ENCODE measurements at places on chromosomes 3 and 15.

- DNase-seq: no peak
Measured at GRCh38 chr15:69590932-69591524, 138.4 kb downstream of the RPLP1 start.

- no peak for DNase-seq
Measured at GRCh38 chr15:58161436-58161930, 23.3 kb downstream of the AQP9 start.

DNA sequence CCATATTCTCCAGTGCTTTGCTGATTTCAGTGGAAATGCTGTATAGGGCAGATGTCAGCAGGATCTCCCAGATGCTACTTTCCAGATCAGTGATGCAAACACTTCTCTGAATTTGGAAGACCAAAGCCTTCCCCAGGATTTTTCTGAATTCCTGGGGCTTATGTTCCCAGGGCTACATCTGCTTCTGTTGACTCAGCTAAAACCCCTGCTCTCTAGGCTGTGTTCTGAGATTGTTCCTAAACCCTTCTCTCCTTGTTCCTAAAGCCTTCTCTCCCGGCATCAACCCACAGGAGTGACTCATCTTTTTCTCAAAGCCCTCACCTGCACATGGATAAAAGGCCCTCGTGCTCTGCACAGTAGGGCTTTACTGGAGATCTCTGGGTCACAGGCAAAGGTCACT is 35.5 kb downstream of the FAH start:
- DNase-seq: no peak

- no peak for DNase-seq
Measured at GRCh38 chr15:59570315-59570714, 41.3 kb upstream of the GCNT3 start.

DNA sequence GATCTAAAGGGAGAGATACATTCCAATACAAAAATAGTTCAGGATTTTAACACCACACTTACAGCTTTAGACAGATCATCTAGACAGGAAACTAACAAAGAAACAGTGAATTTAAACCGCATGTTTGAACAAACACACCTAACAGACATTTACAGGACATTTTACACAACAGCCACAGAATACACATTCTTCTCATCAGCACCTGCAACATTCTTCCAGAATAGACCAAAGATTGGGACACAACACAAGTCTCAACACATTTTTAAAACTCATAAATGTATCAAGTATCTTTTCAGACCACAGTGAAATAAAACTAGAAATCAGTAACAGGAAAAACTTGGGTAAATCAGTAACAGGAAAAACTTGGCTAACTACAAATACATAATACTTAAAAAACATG is 256.3 kb downstream of the MCTP2 start:
- no peak for DNase-seq

DNA sequence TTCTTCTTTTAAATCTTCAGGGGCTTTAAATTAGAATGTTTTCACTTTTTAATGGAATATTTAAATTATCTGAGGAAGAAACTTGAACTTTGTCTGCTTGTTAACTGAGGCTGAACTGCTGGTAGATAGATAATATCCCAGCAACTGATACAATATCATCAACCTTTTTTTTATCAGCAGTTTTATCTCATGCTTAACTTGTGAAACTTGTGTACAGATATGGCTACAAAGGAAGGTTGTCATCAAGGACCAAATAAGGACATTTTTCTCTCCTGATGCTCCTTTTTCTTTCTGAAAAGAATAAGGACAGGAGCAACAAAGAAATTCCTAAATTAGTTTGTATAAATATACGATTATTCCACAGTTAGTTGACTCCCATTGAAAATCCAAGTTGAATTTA is 66.4 kb upstream of the KBTBD8 start:
- DNase-seq: no peak

GRCh38 chr15:88890495-88890894 is 4.8 kb downstream of the HAPLN3 start:
- DNase-seq: no peak

DNA sequence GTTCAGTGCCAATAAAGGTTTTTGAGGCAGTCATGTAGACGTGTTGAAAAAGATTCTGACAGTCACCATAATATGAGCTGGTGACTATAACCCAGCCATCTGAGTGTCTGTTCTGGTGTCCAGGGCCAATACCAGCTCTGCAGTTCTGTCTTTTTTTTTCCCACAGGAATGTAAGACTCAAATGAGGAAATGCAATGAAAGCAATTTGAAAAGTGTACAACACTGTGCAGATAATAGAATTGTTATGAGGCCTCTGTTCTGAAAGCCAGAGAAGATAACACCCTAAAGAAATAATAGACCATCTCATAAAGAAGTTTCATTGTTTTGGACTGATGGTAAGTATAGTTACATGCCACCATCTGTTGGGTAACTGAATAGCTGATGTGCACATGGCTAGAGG is 57.1 kb downstream of the CLDN1 start:
- no peak for DNase-seq

DNA sequence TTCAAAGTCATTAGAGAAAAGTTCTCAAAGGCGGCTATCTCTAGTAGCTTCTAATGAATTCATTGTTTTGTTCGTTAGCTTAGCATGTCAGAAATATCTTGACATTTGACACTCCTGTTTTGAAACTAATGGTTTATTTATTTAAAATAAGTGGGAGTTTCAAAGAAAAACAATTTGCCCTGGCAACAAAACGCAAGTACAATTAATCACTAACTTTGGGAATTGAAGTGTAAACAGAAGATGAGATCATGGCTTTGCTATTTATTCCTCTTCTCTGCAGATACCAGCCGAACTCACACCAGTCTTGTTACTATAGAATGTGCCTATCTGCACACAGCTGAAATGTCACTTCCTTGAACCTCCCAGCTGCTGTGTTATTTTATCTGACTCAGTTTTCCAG is 27.5 kb downstream of the MASP1 start:
- DNase-seq: peak; percentile 56

DNA sequence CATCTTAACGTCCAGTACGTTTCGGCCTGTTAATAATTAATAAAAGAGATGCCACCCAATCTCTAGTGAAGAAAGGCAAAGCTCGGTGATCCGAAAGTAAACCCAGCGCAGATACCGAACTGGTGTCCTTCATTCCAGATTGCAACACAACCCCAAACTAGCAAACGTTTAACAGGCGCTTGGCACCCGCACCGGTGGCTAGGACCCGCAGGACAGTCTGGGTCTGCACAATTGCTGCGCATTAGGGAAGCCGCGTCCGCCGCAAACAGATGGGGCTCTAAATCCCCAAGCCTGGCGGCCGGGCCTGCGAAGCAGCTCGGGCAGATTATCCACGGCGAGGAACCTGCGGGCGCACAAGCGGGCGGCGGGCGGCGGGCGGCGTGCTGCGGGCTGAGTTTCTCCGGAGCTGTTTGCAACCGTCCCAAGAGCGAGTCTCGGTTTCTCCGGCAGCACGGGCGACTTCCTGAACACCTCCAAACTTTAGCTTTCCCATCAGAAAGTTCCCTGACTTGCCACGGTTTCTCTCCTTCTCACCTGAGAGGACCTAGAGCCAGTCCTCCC is 112.1 kb upstream of the ICE2 start:
- DNase-seq: no peak

DNA sequence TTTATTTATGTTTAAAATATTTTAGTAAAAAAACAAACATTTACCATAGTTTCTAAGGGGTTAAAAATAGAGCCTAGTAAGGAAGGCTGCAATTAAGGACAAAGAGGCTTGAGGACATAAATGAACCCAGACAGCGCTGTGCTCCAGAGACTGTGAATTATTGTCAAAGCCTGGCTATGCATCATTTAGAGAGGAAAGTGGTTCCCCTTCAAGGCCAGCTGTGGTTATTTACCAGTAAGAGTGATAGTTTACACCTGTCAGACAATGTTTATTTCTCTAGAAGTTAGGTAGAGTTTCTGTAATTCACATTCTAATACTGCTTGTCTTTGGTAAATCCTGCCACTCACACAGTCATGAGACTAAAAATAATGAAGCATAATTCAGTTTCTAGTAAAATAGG is 32.4 kb upstream of the PIK3R4 start:
- DNase-seq: no peak

DNA sequence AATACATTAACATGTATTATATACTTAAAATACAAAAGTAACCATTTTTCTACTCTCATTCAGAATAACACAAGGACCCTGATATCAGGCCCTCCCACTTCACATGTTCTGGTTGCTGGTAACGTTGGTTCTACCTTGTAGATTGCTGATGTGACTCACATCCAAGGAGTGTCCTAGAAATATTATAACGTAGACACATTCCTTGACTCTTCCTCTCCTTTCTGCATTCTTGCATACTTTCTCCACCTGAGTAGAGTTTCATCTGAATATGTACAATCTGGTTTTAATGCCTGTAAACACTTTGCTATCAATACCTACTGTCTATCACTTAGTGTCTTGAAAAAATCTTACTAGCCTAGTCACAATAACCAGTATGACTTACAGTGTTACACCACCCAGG is 35.0 kb upstream of the NEDD4 start:
- no peak for DNase-seq

DNA sequence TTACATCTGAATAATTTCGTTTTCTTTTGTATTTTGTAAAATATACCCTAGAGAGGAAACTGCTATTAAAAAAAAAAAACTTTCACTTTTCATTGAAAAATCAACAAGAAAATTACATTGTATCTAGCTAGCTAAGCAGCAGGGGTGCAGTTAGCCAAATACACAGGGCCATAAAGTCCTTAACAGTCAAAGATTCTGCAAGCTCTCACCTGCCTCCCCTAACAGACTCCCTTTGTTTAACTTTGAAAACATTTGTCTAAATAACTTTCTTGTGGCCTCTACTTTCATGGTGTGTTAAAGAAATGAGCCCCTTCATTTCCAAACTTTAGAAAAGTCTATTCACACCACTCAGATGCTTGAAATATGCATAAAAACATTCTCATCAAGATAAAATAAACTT is 23.3 kb downstream of the CBLB start:
- no peak for DNase-seq
